ENCODE measurements at places on chromosomes 6 and 20.

- DNase-seq: no peak
These were observed 109.0 kb downstream of the ZFP64 start for GRCh38 chr20:52082612-52083011.

GRCh38 chr20:38875175-38875993 lies 50.8 kb upstream of the FAM83D start:
- no peak for DNase-seq

GRCh38 chr6:23457321-23457720 lies 668.7 kb upstream of the NRSN1 start:
- DNase-seq: no peak

GRCh38 chr6:39268721-39269120 lies 39.4 kb upstream of the KCNK5 start:
- no peak for DNase-seq

DNA sequence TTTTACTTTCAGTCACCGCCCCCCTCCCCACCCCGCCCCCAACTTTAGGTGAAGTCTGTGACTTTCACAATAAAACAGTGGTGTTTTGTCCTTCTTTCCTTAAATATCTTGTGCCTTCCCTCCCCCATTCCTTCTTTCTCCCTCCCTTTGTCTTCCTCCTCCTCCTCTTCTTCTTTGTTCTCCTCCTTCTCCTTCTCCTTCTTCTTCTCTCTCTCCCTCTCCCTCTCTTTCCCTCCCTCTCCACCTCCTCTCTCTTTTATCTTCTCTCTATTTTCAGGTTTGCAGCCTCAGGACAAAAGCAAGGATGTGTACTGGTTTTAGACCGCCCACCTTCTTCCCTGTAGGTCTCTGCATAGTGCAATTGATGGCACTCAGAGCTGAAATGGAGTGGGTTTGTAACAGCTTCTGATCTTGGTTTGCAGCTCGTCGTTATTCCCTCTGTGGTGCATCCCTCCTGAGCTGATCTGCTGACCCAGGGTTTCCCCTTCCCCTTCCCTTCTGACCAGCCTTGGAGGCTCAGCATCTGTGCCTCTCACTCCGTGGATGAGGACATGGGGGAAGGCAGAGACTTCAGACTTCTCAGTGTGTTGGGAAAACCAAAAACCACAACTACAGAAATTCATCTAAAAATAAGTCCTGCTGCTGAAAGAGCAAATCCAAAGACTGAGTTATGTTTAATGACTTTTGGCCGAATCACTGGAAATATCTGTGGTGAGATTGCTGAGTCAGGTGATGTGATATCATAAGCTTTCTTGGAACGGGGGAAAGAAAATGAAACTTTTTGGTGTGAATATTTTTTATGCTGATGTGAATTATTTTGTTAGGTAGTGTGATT lies 6.9 kb downstream of the VGLL2 start:
- no peak for DNase-seq

DNA sequence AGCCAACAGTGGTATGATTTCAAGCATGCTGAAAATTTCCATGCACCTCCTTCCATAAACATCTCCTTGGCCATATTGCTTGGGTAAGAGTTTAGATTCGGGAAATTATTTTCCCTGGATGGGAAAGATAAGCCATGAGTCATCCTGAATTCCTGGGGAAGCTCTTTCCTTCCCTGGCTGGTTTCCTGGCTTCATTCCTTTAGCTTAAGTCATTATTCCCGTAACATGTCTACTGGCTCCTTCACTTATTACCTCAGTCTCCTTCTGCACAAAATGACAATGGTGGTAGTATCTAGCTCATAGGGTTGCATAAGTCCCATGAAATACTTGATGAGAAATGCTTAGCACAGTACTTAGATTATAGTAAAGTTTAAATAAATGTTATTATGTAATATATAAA lies 27.6 kb downstream of the TINAG start:
- no peak for DNase-seq

GRCh38 chr6:95364016-95364604 lies 213.2 kb upstream of the MANEA start:
- DNase-seq: no peak

DNA sequence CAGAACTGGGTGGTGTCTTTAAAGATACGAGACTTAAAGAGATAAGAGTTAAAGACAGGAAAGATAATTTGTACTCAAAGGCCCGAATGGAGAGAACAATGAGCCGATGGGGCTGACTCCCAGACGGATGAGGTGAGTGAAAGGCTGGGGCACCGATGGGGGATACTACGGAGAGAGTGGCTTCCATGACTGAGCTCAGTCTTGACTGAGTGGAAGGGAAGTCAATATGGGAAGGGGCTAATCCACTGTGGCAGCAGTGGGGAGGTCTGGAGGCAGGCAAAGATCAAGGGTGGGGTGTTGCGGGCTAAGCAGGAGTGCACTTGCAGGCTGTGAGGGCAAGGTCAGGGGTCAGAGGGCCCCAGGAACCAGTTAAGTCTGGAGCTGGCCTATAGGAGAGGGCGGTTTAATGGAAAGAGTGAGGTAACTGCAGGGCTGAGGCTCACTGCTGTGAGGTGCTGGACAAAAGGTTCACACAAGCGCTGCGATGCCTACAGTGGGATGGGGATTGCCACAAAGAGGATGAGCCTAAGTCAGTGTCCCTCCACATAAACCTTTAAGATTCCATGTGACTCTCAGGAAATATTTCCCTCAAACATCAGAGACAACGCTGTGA lies 42.1 kb downstream of the FAXC start:
- no peak for DNase-seq

DNA sequence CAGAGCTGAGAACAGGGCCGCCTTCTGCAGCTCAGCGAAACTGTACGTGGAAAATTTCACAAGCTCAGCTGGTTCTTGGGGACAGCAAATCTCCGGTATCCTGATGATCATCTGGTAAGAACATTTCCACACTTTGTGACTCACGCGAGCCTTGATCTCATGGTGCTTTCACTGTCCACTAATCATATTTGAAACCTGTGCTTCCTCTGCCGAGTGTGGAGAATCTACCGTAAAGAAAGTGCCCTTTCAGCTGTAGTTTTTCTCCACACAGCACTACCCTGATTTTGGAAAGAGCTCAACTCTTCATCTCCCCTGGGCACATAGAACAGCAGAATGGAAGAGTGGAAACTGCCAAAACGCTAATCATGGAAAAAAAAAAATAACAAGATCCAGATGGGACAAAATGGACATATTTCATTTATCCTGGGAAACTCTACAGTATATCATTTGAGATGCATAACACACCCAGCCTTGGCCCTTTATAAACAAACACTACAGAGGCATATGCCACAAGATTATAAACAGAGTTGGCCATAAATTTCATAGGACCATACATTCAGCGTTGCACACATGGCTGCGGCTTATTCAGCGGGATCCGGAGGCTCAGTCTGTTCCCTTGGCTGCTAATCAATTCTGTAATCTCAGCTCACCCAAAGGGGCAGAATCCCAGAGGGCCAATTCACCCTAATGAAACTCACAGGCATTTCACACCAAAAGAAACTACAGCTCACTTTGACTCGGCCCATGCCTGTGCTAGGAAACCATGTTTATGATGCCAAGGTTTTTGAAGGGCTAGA lies 434.5 kb downstream of the HDGFL1 start:
- DNase-seq: no peak

DNA sequence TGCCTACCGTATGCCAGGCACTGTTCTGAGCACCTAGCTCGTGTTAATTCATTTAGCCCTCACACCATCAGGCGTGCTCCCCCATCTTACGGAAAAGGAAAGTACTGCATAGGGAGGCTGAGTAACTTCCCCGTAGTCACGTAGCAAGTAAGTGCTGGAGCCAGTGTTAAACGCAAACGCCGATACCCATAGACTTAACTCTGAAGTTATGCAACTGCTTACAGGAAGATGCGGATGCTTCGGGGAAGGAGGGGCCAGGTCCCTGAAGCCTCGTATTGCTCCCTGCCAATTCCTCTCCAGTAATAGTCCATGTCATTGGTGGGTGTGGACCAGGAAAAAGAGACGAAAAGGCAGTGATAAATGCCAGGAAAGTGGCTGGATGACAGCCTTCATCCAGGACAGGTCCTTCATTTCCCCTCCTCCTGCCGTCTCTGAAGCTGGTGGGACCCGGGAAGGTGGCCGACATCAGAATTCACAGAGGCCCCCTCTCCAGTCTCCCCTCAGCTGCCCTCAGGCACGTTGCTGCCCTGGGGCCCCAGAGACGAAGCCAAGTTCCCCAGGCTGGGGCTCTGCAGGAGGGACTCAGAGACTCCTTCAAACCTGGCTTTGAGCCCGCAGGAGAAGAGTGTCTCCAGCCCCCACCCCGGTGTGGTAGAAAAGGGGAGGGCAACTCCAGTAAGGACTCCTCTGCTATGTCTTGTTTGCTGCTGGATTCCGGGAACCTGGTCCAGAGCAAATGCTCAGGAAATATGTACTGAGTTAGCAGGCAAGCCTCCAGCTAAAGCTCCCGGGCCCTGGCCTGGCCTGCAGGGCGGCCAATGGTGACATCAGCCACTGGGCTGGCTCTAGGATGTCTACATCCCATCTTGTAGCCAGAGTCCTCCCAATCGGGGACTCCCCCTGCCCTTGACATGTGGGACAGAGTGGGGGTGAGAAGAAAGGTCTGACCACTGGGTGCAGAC lies 37.8 kb downstream of the RAB44 start:
- DNase-seq: peak; percentile 36

DNA sequence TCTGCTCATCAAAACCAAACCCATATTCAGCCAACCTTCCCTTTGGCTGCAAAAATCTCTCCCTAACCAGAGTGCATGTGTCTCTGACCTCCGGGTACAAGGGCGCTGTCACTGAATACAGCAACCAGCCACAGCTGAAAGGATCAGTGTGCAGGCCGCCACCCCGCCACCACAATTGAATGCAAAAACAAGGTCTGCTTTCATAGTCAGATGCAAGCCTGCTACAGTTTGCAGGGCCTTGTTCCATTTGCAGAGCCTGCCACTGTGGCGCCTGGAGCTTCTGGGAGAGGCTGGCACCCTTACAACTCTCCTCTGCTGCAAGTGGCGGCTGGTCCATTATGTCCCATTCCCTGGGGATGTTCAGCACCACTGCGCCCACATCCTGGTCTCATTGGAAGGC lies 23.5 kb downstream of the MDGA1 start:
- DNase-seq: no peak

DNA sequence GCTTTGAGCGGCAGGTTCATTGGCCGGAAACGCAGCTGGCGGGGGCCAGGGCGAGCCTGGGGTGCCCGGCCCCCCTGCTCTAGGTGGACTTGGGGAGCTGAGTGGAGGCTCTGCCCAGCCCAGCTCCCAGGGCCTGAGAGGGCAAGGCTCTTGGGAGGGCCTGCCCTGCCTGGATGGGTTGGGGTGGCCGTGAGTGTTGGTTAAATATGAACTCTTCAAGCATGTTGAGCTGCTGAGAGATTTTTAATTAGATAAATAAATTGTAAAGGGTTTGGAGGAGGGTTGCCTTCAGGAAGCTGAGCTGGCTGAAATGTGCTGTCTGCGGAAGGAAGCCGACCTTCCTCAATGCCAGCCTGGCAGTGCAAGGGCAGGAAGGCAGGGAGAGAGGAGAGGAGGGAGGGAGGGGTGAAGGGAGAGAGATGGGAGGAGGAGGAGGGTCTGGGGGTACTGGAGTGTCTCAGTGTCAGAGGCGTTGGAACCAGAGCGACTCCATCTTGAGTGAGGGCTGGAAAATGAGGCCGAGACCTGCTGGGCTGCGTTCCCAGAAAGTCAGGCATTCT lies 39.4 kb upstream of the PMEPA1 start:
- no peak for DNase-seq

- DNase-seq: no peak
These were observed 90.4 kb downstream of the FARS2 start for GRCh38 chr6:5351552-5352210.

DNA sequence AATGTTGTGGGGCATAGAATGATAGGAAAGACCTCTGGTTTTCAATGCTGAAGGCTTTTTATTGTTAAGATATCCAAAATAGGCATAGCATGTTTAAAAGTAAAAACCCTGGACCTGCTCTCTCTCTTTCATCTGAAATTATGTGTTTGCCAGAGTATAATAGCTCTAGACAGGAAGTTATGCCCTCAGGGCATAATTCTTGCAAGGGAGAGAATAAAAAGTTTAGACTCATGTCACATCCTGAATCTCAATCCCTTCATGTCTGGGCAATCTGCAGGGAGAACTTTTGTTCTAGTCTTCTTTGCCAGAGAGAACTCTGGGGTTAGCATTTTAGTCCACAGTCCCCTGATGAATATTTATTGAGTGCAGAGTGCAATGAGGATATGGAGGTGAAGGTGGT lies 297.3 kb upstream of the FLRT3 start:
- no peak for DNase-seq

GRCh38 chr20:22341508-22341907 lies 242.9 kb downstream of the FOXA2 start:
- no peak for DNase-seq

DNA sequence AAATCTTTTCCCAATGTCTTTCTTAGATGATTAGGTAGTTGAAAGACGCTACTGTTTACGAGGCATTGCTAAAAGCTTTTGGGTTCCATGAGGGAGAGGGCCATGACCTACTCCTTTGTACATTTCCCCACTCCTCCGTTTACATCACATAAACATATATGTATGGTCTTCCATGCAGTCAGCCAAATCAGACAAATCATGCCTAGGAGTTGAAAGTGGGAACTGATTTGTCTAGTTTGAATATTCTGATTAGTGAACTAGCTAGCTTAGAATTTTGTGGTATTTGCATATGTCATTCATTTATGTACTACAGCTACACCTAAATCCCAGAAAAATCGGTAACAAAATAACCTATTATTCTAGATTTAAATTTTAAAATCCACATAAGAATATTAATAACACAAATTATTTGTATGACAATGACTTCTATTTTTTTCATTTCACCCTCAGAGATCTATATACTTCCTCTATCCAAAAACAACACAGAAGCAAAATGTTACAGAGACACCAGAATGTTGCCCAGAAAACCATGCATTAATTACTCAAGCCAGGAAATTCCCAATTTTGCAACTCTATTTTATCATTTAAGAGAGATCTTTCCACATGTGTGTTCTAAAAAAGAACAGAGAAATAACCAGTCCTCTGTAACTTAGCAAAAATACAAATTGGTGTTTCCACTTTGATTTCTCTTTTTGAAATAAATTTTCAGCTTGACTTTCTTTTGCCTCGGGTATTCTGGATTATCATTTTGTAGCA lies 231.9 kb downstream of the LAMA2 start:
- no peak for DNase-seq
